C1 segment of cervical spinal cord (tissue), 14 donors: ENCODE measurements at places on chromosomes 12 and 14.
A peak's percentile ranks its signal among the peaks of the same experiment; 100 is the strongest.

GRCh38 chr12:130862161-130862560 lies 9.7 kb upstream of the RAN start:
- no peak for DNase-seq

GRCh38 chr12:65200007-65200665 lies 30.8 kb downstream of the LEMD3 start:
- DNase-seq: no peak

- DNase-seq: no peak
Observed at GRCh38 chr14:33377596-33378390, 439.1 kb downstream of the NPAS3 start.

GRCh38 chr12:15562263-15562662 lies 226.9 kb downstream of the EPS8 start:
- no peak for DNase-seq

DNA sequence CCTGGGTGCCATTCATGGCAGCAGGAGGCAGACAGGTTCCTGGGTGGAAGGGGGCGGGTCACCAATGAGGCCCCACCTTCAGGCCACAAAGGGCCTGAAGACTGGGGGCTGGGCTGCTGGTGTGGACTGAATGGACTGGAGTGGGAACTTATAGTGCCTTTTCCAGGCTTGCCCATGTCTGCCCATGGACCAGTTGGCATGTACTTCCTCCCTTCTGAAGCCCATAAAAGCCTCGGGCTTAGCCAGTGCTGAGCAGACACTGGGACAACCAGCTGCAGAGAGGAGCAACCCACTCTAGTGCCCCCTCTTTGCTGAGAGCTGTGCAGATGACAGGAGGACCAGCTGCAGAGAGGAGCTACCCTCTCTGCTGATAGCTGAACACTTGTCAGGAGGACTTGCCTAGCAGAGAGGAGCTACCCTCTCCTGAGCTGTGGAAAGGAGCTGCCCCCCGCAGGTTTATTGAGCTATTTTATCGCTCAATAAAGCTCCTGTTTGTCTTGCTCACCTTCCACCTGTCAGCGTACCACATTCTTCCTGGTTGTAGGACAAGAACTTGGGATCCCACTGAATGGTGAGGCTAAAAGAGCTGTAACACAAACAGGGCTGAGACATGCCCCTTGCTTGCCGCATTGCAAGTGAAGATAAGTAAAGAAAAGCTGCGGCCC lies 34.0 kb downstream of the APAF1 start:
- DNase-seq: no peak

DNA sequence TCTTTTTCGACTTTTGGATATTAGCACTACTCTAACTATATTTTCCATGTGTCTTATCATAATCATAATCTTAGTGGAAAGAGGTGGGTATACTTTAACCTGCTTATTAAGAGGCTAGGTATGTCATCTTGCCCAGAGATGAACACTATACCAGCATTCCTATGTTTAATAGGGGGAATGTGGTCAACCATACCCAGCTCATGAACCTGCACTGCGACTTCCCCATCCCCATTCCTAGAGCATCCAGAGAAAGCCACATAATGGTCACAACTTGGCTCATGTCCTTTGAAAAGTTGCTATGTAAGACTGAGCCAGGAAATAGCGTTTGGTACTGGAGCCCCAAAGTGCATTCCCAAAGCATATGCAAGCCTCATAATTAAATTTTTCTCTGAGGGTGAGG lies 55.2 kb downstream of the TMCC3 start:
- no peak for DNase-seq

DNA sequence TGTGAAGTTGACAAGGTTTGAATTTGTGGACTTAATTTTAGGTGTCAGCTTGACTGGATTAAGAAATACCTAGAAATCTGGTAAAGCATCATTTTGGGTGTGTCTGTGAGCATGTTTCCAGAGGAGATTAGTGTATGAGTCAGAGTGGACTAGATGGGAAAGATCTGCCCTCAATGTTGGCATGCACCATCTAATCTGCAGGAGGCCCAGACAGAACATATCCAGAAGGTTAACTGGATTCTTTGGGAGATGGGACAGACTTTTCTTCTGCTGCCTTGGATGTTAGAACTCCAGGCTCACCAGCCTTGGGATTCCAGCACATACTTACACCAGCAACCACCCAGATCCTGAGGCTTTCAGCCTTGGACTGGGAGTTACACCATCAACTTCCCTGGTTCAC lies 14.1 kb downstream of the SGPP1 start:
- DNase-seq: no peak

DNA sequence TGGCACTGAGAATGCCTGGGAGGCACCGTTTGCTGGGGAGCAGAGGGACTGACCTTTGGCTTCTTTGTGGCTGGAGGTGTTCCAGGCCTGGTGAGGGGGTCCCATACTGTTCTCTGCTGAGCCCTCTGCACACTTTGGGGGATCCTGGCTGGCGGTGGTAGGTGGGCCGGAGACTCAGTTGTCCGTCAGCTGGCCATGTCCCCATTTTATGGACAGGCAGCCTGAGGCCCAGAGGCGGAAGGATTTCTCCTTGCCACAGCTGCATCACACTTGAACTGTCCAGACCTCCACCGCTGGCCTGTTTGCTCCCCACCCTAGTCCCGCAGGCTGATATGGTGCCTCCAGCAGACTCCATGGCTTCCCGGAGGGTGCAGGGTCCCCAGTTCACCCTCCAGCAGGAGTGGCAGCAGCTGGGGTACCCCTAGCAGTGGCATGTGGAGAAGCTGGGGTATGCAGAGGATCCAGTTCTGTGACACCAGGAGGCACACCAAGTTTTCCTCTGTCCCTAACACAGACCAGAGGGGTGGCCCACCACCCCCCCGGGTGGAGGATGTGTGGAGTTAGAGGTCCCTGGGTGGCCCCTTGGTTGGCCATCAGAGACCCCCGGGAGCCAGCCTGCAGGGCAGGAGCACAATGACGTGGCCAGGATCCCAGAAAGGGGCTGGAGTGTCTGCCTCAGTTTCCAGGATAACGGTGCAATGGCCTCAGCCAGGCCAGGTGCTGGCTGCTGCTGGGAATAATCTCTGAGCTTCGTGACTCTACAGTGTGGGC lies 14.8 kb downstream of the SLC25A29 start:
- no peak for DNase-seq

DNA sequence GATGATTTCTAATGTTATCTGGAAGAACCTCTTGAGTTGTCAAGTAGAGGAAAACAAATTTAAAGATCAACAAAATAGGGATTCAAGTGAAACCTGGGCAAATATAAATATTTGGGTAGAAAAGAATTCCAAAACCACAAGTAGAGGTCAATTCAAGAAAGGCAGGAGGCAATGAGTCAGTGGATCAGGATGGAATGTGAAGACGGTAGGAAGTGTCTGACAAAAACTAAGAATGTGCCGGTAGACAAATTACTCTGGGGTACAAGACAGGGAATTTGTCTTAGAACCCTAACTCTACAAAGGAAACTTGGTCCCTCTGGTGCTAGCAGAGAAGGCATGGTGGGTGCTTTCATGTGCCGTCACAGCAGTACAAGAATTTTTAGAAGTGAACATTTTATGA lies 13.6 kb downstream of the ABCD2 start:
- DNase-seq: no peak

- DNase-seq: peak; percentile 69
Observed at GRCh38 chr12:121095544-121096198, 37.0 kb upstream of the P2RX7 start.

DNA sequence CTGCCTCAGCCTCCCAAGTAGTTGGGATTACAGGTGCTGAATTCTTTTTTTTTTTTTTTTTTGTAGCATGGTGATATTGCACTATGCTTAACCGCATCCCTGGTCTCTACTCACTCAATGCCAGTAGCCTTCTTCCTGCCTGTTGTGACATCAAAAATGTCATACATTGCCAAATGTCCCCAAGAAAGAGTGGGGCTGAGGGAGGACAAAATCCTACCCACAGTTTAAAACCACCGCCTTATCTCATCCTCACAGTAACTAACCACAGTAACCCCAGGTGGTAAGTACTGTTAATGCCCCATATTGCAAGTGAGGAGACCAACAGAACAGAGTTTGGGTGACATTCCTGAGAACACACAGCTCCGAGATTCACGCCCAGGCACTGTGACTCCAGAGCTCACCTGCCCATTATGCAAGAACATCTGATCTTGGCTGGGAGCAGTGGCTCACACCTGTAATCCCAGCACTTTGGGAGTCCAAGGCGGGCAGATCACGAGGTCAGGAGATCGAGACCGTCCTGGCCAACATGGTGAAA lies 19.6 kb downstream of the MORN3 start:
- DNase-seq: no peak

- DNase-seq: no peak
Observed at GRCh38 chr12:80567401-80567800, 123.4 kb downstream of the PTPRQ start.

DNA sequence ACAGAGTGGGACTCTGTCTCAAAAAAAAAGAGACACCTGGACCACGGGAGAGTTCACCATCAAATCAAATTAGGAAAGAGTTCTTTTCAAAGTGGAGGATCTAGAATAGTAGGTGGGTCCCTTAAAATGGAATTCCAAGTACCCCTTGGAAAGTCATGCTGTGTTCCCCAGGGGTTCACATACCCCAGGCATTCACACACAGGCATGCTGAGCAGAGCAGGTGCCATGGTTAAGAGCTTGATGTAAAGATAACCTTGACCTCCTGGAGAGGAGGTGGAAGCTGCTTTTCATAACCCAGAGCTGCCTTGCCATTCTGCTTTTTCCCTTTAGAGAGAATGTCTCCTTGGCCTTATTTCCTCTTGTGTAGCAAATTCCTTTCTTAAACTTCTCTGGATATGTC lies 14.2 kb upstream of the SRSF5 start:
- DNase-seq: no peak

DNA sequence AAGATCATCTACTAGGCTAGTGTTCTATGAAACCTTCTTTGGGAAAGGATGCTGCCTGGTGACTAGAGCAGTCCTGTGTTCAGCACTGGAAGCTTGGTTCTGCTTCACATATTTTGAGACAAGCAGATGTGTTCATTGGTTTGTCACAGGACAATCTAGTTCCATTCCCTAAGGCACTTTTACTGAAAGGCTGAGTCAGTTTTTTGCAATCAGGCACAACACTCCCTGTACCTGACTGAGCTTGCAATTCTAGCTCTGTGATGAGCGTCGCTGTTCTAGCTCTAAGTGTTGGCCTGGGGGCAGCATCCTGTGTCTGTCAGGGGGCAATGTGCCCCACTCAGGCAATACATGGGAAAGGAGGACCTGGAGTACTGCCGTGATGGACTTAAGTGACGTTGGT lies 144.4 kb downstream of the CAND1 start:
- DNase-seq: no peak

GRCh38 chr14:51333901-51334521 lies 94.0 kb downstream of the TMX1 start:
- no peak for DNase-seq

GRCh38 chr12:51209259-51209658 lies 8.6 kb downstream of the POU6F1 start:
- DNase-seq: no peak

GRCh38 chr12:33290703-33291102 lies 148.9 kb downstream of the SYT10 start:
- no peak for DNase-seq

DNA sequence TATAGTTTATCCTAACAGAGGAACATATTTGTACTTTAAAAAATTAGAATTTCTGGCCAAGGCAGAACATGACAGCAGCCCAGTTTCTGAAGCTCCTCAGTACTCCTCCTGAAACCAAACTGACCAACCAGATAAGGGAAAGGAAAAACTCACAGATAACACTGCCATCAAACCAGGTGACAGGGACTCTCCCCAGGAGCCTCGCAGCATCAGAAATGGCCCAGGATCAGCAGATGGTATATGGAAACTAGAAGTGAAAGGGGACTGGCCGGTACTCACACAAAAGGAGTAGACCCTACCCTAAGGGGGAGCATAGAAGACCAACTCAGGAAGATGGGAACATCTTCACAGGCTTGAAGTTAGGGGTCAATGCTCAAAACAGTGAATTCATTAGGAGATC lies 22.0 kb downstream of the GALC start:
- DNase-seq: no peak

GRCh38 chr12:51788876-51789275 lies 59.6 kb downstream of the FIGNL2 start:
- DNase-seq: no peak

- DNase-seq: no peak
Observed at GRCh38 chr12:84718906-84719305, 193.7 kb downstream of the SLC6A15 start.

- no peak for DNase-seq
Observed at GRCh38 chr14:91548108-91548507, 38.0 kb upstream of the PPP4R3A start.

DNA sequence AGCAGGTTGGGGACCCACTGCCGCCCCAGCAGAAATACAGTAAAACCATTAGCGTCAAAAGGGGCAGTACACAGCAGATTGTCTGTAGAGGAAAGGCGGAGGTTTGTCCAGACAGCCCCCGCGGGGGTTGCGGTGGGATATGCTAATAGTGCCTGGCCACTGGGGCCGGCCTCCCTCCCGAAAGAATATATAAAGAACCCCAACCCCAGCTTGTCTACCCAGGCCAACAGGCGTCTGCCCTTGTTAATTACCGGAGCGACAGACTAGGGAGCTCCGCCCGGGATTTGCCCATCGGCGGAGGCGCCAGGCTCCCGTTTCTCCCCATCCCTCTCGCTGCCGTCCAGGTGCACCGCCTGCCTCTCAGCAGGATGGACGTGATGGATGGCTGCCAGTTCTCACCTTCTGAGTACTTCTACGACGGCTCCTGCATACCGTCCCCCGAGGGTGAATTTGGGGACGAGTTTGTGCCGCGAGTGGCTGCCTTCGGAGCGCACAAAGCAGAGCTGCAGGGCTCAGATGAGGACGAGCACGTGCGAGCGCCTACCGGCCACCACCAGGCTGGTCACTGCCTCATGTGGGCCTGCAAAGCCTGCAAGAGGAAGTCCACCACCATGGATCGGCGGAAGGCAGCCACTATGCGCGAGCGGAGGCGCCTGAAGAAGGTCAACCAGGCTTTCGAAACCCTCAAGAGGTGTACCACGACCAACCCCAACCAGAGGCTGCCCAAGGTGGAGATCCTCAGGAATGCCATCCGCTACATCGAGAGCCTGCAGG lies at the start of gene MYF5:
MYF5 (plus strand) TSS at position 217 of the 774 bp plus-strand sequence; CDS start at position 369, 152 bp downstream.
- no peak for DNase-seq

DNA sequence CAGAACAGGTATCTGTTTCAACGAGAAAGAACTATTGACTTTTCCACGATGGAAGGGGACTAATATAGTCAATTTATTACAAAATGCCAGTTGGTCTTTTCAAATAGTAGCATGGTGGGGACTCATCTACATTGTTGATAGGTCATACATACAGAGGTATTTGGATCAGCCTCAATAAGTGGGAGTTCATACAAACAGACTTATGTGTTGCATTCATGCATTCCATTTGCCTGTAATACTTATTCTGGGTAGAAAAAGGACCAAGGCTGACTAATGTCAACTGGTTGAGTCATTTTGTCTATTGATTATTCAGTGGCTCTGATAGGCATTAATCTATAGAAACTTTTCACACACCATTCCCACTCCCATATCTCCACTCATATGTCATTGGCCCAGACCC lies 41.5 kb upstream of the GLIPR1 start:
- no peak for DNase-seq
